ENCODE measurements at places on chromosomes 1 and 21.
A peak's percentile ranks its signal among the peaks of the same experiment; 100 is the strongest.

GRCh38 chr1:88139633-88140032 lies 544.4 kb upstream of the PKN2 start:
- no peak for DNase-seq

- no peak for DNase-seq
Observed at GRCh38 chr1:233295237-233295974, at the start of gene PCNX2. TSS of gene PCNX2 (minus strand) at chr1:233295725. CDS start at chr1:233295478, 247 bp downstream.

DNA sequence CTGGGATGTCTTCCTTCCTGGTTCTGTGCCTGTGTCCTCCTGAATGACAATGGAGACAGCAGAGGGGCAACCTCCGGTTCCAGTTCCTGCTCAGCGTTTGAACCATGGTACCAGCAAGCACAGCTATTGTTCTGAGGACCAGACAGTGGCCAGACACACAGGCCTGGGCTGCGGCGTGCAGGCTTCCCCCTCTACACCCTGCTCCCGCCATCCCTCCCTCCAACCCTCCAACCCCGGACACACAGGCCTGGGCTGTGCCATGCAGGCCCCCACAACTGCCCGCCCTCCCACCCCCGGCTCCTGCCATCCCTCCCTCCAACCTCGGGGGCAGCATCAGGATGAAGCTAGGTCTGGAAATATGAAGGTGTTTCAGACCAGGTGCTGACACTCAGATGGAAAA lies 5.6 kb upstream of the MEGF6 start:
- no peak for DNase-seq

DNA sequence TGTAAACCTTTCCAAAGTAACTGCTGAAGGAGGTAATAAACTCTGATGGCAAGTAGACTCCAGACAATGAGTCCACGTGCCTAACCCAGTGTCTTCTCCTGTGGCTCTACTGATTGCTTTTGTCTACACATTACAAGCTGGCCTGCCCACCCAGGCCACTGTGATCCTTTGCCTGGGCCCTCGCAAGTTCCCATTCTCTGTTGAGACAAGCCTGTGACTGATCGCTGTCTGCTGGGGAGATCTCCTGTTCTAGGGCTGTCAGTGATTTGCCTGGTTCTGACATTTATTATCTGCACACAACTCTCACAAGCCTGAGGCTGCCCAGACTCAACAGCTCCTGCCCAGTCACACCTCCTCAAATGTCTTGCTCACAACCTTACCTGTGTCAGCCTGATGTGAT lies 81.4 kb downstream of the CYYR1 start:
- no peak for DNase-seq

DNA sequence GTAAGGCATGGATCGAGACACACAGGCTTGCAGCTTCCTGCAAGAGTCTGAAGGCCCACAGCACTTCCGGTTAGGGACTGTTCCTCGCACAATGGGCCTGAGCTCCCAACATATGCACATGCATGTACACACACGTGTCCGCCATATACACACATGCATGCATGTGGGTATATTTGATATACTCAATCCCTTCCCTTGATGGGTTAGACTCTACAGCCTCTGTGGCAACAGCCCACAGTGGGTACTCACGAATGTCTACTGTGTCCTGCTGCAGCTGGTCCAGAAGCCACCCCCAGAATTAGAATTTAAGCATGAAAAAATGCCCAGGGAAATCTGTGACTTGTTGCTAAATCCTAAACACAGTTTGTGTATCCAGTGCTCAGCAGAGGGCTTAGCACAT lies 9.9 kb downstream of the F3 start:
- DNase-seq = no peak

- DNase-seq = no peak
Observed at GRCh38 chr1:160901768-160902167, 16.8 kb upstream of the ITLN1 start.

DNA sequence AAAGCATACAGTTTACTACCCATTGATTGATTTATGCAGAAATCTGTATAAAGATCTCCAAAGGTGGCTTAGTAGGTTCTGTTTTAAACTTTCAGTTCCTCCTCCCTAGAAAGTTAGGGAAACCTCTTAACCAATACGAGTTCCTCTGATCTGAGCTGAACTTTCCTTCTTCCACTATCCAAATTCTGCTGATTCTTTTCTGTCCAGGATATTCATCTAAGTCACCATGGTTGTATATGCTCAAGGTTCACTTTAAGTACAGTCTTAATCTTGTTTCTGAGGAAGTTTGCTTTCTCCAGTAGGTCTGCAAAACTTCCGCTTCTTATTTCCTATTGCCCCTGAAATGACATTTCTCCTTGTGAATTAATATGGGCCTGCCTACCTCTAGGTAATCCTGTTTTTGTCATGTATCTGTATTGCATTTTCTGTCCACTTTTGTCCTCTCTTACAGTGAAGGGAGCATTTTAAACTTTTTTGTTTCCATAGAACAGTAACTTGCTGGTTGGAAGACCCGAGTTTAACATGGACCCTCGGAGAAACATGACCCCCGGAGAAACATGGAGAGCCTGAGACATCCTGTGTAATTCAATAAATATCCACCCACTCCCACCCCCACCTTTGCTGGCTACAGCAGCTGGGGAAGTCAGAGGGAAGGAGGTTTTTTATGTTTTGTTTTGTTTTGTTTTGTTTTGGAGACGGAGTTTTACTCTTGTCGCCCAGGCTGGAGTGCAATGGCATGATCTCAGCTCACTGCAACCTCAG lies 16.7 kb upstream of the TUT4 start:
- no peak for DNase-seq

- DNase-seq = peak; percentile 90
Observed at GRCh38 chr1:44819608-44820327, 11.4 kb downstream of the BTBD19 start.

GRCh38 chr1:161172349-161172748 lies 5.0 kb downstream of the B4GALT3 start:
- DNase-seq = no peak

- DNase-seq = no peak
Observed at GRCh38 chr1:34037109-34037508, 127.9 kb downstream of the CSMD2 start.

- no peak for DNase-seq
Observed at GRCh38 chr1:12458571-12458970, 159.4 kb downstream of the DHRS3 start.

- no peak for DNase-seq
Observed at GRCh38 chr21:28207436-28208173, 785.1 kb downstream of the LTN1 start.

DNA sequence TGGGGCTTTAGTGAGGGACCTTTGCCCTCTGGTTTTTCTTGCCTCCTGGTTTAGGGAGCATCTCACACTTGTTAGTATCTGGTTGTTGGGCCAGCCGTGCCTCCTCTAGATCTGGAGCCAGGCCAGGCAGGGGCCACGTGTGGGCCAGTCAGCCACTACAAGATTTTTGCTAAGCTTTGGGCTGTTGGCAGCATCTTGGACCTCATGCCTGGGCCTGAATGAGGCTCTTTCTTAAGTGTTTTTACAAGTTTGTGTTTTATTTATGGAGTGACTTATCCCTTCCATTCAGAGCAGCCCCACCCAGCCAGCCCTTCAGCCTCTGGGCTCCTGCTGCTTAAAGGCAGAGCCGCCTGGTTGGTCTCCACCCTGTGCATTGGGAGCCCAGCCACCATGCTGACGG lies 1.6 kb upstream of the SH3BGRL3 start:
- DNase-seq = no peak

GRCh38 chr1:71296551-71297134 lies 215.8 kb upstream of the ZRANB2 start:
- no peak for DNase-seq

DNA sequence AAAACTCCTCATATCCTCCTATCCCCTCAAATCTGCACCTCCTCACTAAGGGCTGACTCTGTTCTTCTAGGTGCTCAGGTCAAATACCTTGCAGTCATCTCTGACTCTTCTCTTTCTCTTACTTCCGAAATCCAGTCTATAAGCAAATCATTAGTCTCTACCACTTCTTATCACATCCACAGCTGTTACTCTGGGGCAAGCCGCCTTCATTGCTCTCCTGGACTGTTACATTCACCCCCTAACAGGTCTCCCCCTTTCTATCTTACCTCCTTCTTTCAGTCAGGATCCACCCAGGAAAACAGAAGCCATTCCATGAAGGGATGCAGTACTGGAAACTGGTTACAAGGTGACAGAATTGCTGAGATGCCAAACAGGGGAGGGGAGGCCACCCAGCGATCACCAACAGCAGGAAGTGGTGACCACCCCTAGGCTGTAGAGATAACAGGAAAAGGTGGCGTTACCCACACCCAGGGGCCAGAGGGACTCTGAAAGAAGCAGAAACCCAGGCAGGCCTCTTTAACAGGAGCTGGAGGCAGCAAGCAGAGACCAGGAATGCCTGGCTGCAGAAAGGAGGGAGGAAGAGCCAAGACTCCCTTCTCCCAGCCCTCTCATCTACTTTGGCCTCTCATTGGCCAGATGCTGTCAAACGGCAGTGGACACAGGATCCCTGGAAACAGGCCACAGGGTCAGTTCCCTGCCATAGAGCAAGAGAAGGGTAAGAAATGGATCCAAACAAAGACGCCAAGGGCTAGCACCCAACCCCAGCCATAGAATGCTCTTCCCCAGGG lies 55.5 kb upstream of the FOXO6 start:
- DNase-seq = no peak

GRCh38 chr1:115091572-115091971 lies 2.3 kb upstream of the TSPAN2 start:
- DNase-seq = no peak

- no peak for DNase-seq
Observed at GRCh38 chr1:199452627-199453026, 574.9 kb upstream of the NR5A2 start.

DNA sequence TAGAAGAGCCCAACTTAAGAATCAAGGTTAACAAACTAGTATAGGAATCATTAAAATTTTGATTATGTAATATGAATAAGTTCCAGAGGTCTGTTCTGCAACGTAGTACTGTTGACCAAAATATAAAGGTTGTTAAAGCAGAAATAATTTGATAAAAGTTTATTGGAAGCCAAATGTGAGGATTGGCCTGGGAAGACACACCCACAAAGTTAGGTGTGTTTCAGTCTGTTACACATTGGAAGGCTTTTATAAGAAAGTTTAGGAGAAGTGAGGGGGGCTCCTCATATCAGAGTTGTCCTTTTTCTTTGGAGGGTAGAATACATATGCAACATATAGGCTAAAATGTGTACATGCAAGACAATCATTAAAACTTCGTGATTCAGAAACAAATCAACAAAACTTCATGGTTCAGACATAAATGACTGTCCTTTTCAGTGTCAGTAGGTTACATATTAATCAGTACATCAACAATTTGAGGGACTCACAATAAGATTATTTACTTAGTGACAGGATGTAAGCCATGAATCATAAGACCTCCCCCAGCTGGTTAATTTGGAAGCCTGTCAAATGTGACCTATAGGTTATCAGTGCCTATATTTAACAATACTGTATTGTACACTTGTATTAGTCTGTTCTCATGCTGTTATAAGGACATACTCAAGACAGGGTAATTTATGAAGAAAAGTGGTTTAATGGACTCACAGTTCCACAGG lies 245.0 kb upstream of the B3GALT2 start:
- DNase-seq = no peak

DNA sequence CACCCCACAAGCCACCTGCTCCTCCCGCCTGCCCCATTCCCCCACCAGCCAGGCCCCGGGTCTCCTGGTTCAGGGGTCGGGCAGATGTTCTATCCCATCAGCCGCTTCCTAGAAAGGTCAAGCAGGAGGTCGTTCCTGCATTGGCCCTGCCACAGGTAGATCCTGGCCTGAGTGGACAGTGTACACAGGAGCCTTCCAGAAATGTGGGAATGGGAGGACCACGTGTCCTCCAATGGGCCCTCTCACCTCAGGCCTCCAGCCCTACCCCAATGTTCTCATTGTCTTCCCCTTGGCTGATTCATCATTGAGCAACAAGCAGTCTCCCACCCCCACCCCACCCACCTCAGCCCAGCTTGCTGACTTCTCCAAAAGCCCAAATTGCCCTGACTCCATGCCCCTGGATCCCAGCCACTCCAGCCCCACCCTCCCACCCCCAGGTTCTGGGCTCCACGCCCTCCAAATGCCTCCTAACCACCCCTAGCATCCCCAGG lies 2.1 kb downstream of the S100A16 start:
- DNase-seq = no peak

DNA sequence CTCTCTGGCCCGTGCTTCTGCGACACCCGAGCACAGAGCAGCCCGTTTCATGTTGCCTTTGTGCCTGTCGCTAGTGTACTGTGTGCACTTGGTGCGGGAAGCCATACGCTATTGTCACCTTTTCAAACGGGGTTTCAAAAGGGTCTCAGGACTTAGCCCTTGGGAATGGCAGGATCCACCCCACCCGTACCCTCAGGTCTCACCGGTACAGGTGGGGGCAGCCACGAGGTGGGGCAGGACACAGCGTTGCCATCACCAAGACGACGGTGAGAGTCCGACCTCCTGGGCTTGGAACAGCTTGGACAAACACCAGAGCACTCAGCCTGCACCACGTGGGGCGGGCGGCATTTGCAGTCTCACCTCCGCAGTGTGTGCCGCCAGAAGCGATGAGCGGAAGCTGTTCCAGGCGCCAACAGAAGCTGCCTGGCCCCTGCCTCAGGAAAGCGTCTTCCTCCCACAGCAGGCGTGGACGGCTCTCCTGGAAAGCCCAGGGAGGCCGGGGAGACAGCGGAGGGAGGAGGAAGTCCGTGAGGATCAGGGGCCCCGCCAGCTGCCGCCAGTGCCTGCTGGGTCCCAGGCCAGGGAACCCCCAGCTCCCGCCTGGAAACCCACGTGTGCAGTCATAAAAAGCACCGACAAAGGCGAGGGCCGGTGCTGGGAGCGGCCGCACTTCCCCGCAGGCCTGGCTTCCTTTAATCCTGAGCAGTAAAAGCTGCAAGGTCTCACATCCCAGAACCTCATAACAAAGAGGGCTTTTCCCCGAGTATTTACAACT lies 131.3 kb upstream of the ARHGEF16 start:
- no peak for DNase-seq

GRCh38 chr1:195960580-195960979 lies 647.7 kb downstream of the KCNT2 start:
- no peak for DNase-seq

DNA sequence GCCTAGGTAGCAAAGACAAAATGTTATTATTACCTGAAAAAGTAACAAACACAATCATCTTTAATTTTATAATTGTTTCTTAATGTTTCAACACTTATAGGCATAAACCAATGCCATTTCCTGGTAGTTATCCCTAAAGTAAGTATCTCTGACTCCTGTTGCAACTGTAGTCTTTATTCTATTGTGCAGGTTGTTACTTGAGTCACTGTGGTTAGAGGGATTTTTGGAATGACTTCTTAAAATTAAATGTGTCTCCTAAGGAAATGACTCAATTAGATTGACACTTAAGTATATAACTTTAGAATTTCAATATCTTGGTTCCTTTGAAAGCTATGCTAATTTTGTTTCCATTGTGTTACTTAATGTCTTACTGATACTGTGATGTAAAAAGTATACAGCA lies 143.9 kb downstream of the PHTF1 start:
- DNase-seq = no peak

GRCh38 chr1:91036894-91037829 lies 15.3 kb upstream of the ZNF644 start:
- DNase-seq = no peak

DNA sequence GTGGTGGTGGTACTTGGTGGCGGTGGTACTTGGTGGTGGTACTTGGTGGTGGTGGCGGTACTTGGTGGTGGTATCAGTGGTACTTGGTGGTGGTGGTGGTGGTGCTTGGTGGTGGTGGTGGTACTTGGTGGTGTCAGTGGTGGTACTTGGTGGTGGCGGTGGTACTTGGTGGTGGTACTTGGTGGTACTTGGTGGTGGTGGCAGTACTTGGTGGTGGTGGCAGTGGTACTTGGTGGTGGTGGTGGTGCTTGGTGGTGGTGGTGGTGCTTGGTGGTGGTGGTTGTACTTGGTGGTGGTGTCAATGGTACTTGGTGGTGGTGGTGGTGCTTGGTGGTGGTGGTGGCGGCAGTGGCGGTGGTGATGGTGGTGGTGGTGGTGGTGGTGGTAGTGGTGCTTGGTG lies 20.2 kb downstream of the COQ8A start:
- no peak for DNase-seq
